H9 (cell line): ENCODE measurements at places on chromosomes 6 and 20. TPM values are rescaled to one million over a fixed set of nuclear protein-coding genes. Genes with fewer than 3 reads are reported as not detected.

DNA sequence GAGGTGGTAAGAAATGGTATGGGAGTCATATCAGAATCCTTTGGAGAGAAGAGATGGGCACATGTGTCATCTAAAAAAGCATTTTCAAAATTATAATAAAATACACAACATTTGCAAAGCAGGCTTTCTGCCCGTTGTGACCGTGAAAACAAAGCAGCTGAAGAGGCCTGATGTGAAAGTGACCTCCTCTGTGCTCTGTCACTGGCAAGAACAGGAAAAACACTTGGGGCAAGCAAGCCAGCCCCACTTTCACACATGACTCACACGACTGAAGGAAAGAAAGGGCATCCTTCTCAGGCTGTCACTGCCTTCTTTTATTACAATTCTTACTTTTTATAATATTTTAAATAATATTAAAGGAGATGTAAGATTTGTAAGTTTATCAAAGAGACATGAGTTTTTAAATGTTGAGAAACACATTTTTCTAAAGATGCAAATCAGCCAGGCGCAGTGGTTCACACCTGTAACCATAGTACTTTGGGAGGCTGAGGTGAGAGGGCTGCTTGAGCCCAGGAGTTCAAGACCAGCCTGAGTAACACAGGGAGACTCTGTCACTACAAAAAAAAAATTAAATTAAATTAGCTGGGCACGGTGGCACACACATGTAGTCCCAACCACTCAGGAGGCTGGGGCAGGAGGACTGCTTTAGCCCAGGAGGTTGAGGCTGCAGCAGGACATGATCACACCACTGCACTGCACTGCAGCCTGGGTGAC lies 143.7 kb downstream of the BTBD9 start:
- no peak for DNase-seq

DNA sequence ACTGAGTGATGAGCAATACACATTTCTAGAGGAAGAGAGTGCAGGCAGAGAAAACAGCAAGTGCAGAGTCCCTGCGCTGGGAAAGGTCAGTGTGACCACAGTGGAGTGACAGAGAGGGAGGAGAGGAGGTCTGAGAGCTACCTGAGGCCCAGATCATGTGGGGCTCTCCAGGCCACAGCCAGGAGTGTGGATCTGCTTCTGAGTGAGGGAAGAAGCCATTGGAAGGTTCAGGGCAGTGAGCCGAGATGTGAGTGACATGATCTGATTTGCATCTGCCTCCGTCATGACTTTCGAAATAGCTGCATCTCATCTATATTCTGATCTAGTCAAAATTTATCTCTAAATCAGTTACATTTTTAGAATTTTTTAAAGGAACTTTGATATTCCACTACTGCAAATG lies 367.1 kb downstream of the PREX1 start:
- no peak for DNase-seq

- no peak for DNase-seq
These were observed 107.8 kb downstream of the COL19A1 start for GRCh38 chr6:69974193-69974592.

- no peak for DNase-seq
These were observed 18.4 kb downstream of the PDE7B start for GRCh38 chr6:135869857-135870256.

DNA sequence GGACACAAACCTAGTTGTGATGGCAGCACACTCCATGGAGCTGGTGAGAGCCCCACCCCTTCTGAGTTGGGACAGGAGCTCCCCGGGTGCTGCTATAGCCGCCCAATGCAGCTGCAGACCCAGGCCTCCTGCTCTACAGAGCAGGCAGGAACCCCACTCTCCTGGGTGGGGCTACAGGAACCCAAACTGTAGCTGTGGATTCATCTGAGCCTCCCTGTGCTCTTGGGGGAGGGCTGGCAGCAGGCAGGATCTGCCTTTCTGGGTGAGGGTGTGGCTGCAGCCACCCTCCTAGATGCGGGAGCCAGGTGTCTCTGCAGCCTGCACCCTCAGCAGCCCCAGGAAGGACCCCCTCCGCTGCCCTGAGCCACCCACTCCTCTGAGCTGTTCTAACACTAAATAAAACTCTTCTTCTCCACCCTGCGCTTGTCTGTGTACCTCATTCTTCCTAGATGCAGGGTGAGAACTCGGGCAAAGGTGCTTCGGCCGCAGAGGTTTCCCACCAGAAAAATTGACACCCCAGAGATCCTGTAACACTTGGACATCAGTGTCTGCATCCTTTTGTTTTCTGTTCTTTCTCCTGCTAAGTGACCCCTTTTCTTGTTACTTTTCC lies 55.2 kb upstream of the KIF13A start:
- no peak for DNase-seq

HUS1B gene
- 0.96 and 1.2 TPM in 2 replicates for total RNA-seq

APOBEC2 gene
- total RNA-seq: not detected in 2 replicates

DNA sequence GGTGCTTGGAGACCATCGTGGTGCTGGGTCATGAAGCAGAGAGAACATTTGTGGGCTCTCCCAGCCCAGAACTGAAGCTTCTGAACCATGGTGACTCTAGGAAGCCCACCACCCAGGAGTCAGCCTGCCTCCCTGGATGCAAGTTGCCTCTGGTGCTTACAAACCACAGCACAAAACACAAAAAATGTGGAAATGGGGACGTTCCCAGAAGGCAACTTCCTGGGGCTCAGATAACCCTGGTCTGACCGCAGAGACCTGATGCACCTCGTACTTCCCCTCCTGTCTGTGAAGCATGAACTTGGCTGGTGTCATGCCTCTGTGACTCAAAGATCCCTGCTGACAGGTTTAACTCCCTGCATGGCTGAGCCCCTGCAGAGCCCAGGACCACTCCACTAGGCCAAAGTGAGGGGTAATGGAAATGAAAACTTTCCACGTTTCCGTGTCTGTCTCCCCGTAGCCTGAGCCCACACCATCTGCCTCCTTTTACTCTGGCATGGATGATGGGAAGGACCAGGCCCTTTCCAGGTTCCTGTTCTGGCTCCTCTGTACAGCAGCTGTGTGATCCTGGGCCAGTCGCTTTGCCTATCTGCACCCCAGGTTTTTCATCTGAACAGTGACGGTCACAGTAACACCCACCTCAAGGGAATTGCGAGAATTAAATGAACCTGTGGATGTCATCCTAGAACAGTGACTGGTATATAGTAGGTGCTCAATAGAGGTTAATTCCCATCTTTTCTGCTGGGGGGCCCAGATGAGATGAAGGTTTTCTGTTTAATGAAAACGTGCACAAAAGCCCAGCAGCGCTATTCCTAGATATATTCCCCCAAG lies 57.7 kb downstream of the PPP1R16B start:
- no peak for DNase-seq

DNA sequence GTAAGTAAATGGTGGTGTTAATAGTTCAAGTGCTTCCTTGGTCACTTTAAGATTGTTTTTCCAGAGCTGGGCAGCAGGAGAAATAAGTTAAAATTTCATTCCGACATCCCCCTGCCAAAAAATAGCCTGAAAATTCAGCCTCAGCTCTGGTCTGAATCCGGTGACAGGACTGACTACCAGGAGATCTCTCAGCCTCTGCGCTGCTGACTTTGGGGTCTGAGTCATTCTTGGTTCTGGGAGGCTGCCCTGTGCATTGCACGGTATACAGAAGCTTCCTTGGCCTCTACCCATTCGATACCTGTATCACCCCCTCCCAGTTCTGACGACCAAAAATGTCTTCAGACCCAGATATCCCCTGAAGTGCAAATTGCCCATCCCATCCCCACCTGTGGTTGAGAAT lies 36.3 kb upstream of the TFAP2C start:
- no peak for DNase-seq

GRCh38 chr6:121382467-121383121 lies 48.3 kb upstream of the TBC1D32 start:
- DNase-seq: no peak

DNA sequence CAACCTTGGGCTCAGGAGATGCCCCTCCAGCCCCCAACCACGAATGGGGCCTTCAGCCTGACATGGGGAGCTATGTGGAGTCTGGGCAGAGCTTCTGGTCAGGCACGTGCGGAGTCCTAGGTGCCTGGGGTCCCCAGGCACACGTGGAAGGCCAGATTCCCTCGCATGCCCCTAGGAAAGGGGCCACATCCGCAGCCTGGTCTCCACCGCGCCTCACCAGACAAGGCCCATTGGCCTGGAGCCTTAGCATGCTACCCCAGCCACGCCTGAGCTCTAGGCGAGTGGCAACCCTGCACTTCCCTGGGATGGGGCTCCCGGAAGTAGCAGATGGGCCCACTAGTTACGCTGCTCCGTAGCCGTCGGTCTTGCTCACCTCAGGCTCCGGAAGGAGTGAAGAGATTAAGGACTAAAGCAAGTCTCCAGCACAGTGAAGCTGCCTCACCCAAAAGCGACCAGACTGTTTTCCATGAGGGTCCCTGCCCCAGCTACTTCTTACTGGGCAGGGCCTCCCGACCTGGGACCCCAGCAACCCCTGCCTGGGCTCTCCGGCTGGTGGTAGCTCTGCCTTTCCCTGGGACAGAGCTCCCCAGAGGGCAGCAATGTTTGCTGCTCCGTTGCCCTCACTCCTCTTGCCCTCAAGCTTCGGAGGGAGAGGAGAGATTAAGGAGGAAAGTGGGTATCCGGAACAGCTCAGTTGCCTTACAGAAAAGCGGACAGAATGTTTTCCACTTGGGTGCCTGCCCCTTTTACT lies 93.2 kb upstream of the IMPG1 start:
- no peak for DNase-seq

TLDC2 gene
- 0.11 TPM in 1 of 2 replicates, not detected in the other for total RNA-seq

BPIFB1 gene
- not detected in 2 replicates for total RNA-seq

- DNase-seq: no peak
These were observed 182.5 kb downstream of the EDN1 start for GRCh38 chr6:12472601-12473038.

GRCh38 chr6:168916576-168917211 lies 337.0 kb downstream of the THBS2 start:
- DNase-seq: no peak

DNA sequence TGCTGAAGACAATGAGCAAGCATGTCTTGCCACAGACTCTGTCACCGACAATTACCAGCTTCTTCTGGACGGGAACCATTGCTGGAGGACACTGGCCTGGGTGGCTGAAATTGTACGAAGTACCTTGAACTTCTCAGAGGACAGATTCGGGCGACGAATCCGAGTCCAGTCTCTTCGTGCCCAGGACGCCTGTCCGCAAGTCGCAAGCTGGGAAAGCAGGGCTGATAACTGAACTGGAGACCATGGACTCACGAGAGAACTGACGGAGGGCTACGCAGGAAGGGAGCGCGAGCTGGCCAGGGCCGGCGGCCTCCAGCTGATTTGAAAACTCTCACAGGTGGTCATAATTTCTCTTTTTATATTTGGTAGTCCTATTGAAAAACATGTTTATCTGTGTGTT lies 1229.5 kb upstream of the MAP3K7 start:
- DNase-seq: no peak

ABHD16B gene
- not detected in 2 replicates for total RNA-seq

- no peak for DNase-seq
These were observed 65.8 kb downstream of the NOL4L start for GRCh38 chr20:32519381-32519730.

DNA sequence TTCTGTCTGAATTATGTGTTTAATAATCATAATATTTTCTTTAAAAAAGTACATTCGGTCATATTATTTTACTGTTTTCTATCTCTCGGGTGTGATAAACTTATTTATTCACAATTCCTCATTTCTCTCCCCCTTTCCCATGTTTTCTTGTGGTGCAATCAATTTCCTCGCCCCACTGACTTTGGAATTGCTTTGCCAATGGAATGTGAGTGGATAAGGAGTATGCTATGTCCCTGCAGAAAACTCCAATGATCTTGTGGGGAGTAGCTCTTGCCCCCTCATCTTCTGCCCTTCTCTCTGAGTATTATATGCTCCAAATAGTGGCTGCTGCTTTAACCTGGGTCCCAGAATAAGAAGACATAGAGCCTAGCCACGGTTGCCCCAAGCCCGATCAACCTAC lies 64.1 kb downstream of the HMGN3 start:
- DNase-seq: no peak

DNA sequence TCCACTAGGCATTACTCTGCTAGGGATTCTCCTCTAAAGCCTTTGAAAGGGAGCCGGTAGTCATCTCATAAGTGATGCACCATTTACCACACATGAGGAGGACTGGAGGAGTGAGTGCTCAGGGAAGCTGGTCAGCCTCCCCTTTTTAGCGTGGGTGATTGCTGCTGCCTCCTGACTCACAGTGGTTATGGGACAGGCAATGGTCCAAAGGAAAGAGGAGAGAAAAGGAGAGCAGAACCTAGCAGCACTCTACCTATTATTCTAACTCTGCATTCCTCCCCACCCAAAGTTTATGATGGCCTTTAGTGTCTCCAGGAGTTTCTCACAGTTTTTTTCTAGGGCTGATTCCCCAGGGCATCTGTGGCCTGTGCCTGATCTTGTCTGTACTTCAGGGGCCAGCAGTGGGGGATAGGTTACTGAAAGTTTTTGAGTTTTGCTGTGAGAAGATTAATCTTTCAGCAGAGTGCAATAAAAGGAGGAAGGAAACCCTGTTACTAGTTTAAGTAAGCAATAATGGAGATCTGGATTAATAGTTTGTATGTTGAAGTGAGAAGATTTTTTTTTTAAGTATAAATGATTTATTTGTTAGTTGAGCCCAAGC lies 36.4 kb upstream of the GCLC start:
- DNase-seq: no peak
